ENCODE measurements at places on chromosomes 1 and 21.

- peak; percentile 44 for DNase-seq
These were observed at the start of gene SLC6A17 for GRCh38 chr1:110150330-110151174. SLC6A17 (plus strand) TSS chr1:110150494; CDS start chr1:110166930, 16,436 bp downstream.

DNA sequence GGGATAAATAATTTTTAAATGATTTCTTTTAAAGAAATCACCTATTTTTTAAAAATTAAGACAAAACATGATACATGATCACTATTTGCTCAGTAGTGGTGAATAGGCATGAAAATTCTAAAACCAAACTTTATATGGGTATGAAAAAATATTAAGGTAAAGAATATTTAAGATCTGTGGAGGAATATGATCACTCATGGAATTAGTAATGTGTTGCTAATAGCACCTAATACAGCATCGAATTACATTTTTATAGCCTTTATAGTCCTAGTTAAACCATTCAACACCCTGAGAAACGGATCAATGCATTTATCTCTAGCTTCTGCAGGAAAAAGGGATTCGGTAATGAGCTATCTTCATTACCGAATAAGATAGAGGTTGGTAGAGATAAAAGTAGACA lies 373.9 kb downstream of the LRRIQ3 start:
- DNase-seq, result no peak

DNA sequence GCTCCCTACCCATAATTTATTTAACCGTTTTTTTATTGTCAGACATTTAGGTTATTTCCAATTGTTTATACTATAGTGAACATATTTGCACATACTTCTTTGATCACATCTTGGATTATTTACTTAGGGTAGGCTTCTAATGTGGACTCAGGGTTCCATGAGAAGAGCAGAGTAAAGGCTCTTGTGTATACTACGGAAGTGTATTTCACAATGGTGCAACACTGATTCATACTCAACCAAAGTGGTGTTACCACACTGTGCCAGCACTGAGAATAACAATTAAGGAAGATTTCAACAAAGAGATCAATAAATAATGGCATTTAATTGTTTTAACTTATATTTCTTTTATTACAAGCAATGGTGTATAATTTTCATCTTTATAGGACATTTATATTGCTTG lies 251.2 kb downstream of the ZNF326 start:
- DNase-seq, result no peak

DNA sequence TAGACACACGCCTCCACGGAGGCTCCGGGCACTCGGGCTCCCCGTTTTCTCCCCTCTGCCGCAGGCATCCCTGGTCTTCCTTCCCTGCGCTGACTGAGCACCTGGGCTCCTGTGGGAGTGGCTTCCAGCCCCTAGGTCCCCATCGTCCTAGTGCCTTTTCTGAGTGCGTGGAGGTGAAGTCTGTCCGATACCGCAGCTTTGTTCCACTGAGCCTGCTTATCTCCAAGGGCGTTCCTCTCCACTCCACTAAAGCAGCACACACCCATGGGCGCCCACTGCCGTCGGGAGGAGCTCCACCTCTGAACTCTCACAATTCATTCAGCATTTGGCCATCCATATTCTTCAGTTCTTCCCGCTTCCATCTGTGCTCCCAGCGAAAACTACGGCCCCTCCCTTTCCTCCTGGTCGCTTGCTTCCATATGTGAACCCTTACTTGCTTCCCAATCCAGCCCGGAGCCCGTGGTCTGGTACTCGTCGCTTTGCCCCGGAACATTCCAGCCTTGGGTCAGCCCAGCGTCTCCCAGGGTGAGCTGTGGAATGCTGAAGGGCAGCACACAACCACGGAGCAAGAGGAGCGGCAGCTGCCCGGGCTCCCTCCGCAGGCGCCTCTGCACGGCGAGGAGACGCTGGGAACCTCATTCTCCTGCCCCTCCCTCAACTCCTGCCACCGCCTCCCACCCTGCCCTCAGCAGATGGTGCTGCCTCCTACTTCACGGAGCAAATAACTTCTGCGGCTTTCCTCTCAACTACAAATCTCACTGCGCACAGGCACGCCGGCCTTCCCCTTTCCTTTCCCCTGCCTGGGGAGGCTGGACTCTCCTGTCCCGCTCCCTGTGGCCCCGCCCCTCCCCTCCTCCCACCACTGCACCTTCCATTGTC lies 27.5 kb downstream of the ATP8B2 start:
- peak; percentile 81 for DNase-seq

DNA sequence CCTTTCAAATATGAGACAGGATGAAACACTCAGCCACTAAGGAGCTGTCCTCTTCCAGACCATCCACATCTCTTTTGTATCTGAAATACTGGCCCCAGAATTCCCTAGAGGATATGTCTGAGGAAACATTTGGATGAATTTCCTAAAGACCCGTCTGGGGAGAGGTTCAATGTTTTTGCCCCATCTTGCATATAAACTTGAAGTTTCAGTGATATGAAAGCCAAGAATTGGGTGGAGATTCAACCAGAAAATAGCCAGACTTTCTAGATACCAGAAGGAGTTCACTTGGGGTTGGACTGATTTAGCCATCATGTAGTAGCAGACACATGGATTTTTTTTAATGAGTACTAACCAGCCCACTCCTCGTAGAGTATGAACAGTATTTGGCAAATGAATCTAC lies 182.0 kb downstream of the PLPP3 start:
- no peak for DNase-seq

- peak; percentile 76 for DNase-seq
These were observed 263.5 kb upstream of the PLD5 start for GRCh38 chr1:242787968-242788367.

GRCh38 chr1:109828756-109829505 lies 65.2 kb upstream of the EPS8L3 start:
- DNase-seq, result no peak

DNA sequence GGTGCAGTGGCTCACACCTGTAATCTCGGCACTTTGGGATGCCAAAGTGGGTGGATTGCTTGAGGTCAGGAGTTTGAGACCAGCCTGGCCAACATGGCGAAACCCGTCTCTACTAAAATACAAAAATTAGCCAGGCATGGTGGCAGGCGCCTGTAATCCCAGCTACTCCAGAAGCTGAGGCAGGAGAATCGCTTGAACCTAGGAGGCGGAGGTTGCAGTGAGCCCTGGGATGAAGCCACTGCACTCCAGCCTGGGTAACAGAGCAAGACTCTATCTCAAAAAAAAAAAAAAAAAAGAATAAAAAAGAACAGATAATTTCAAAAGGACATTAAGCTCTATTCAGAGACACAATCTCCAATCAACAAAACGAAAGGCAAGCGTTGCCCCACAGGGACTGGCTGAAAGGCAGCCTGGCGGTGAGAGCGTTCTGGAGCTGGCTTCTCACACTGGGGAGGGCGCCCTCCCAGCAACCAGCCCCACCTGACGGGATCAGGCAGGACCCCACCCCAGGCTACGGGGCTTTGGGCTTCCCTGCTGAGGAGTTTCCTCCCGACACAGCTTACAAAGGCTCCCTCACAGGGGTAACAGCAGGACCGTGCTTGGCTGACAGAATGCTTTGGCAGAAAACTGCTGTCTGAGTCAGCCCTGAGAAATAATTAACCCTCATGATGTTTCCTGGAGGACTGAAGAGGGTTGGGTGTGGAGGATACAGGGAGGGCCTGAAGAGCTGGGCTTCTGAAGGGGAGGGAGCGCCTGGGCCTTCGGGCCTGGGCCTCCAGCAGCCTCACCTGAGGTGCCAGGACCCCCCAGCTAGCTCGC lies 31.1 kb upstream of the SRP9 start:
- DNase-seq, result peak; percentile 95
